ENCODE measurements at places on chromosomes 3 and 15. TPM values are rescaled to one million over a fixed set of nuclear protein-coding genes. Genes with fewer than 3 reads are reported as not detected.

The ISL2 gene
- 3.3 TPM for polyA plus RNA-seq

DNA sequence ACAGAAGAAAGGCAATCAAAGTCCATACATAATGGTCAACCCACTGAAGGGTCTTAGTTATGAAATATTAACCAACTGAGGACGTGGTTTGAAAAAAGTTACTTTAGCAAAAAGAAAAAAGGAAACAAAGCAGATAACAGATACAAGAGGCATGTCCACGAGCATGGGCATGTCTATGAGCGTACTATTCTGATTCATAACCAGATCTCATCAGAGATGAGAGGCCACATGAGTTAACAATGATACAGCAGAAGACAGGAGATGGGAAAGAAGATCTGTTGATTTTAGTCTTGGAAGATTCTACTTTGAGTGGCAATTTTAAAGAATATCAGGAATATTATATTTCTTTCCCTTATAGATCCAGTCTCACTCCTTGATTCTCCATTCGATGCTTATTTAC, 262.9 kb upstream of the SLITRK3 start:
- no peaks in the 10 kb centered on the region for H3K4me1 ChIP-seq
- no peak overlapping the region for H3K27ac ChIP-seq

GRCh38 chr3:133931084-133931483, 35.4 kb upstream of the RAB6B start:
- no peak for DNase-seq
- no peak overlapping the region for H3K27ac ChIP-seq

The PATL2 gene
- polyA plus RNA-seq: 0.54 TPM

The TNFAIP8L3 gene
- 3.4 TPM for polyA plus RNA-seq

GRCh38 chr3:161265916-161266571, 44.9 kb downstream of the NMD3 start:
- DNase-seq: no peak
- no peaks in the 10 kb centered on the region for H3K27me3 ChIP-seq
- no peaks in the 10 kb centered on the region for H3K4me1 ChIP-seq
- no peak overlapping the region for H3K4me3 ChIP-seq
- H3K27ac ChIP-seq: no peak overlapping the region

- no peaks in the 10 kb centered on the region for H3K27me3 ChIP-seq
- no peak for DNase-seq
- peaks cover 3% of the 10 kb centered on the region for H3K4me1 ChIP-seq
- no peak overlapping the region for H3K4me3 ChIP-seq
Measured at GRCh38 chr15:94791510-94791909, 560.1 kb downstream of the MCTP2 start.

The RABL3 gene
- 23.7 TPM for polyA plus RNA-seq

GRCh38 chr3:52154135-52155094, at the start of gene POC1A:
POC1A (minus strand) TSS chr3:52154423; CDS start chr3:52154372, 51 bp downstream.
- peak within 1 kb of the TSS; percentile 40 for H3K4me3 ChIP-seq
- peak; percentile 99 for DNase-seq
- no peaks in the 10 kb centered on the region for H3K36me3 ChIP-seq
- no peaks in the 10 kb centered on the region for H3K4me1 ChIP-seq
- peak within 1 kb of the TSS; percentile 87 for H3K27ac ChIP-seq

DNA sequence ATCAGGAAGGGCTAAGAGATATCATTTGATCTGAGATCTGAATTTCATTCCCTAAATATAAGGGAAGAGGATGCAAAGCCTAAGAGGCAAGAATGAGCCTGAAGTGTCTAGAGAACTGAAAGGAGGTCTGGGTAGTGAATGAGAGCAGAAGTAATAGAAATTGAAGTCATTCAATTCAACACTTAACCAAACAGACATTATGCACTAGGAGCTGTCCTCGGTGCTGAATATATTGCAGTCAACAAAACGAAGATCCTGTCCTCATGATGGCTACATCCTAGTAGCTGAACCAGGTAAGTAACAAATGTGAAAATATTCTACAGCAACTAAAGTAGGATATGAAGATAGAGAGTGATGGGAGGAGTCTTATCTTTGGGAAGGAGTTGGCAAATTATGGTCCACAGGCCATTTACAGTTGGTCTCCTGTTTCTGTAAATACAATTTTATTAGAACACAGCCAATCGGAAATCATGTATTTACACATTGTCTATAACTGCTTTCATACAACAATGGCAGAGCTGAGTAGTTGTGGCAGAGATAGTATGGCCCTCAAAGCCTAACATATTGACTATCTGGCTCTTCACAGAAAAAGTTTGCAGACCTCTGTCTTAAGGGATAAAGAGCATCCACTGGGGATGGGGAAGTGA, 192.9 kb upstream of the CADPS start:
- H3K4me3 ChIP-seq: no peak overlapping the region
- no peaks in the 10 kb centered on the region for H3K4me1 ChIP-seq
- H3K27me3 ChIP-seq: peaks cover 5% of the 10 kb centered on the region

The NEIL1 gene
- polyA plus RNA-seq: 25.4 TPM

The C3orf22 gene
- not detected for polyA plus RNA-seq

DNA sequence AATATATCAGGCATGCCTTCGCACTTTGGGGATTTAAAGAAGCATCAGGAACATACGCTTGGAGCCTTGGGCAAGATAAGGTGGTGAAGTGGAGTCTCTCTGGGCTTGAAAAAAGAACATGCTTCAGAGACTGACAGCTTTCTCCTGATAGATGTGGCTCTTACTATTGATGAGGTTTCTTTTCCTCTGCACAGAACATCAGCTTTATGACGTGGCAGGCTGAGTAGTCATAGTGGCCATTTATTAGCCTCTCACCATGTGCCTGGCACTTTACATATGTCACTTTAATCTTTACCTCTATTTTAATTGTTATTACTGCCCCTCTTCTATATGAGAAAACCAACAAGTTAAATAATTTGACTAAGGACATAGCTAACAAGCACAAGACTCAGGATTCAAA, 19.0 kb upstream of the LRRC58 start:
- no peaks in the 10 kb centered on the region for H3K4me1 ChIP-seq
- H3K27ac ChIP-seq: no peak overlapping the region
- DNase-seq: no peak
- H3K4me3 ChIP-seq: no peak overlapping the region
- H3K27me3 ChIP-seq: no peaks in the 10 kb centered on the region

DNA sequence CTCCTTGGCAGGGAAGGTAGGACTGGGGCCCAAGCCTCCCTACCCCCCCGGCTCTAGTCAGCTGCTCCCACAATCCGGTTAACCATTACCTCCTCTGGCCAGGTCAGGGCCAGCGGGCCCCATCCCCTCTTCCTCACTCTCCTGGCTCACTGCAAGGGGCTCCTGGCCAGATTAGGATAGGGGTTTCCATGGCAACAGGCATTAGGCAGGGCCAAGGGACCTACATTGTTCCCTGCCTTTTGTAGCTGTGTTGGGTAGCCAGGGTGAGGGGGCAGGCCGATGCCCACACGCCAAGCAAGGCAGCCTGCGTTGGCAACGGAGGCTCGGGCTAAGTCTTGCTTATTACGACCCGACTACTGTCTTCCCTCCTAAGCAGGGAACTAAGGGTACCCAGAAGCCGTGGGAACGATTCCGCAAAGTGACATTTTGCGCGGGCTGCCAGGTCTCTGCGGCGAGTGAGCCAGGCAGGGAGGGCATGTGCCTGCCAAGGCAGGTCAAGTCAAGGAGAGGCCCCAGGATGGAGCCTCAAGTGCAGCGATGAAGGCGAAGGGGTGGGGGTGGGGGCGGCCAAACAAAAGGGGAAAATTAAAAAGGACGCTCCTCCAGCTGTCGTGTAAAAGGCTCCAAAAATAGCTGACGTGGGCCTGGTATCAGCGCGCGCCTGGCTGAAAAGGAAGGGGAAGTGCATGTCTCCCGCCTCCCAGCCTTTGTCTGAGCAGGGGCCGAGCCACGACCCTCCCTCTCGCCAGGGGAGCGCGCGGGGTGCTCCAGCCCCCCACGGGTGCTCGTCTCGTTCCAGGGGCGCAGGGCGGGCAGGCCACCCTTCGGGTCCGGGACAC, 919 bp downstream of the IDH2 start:
- peak; percentile 58 for DNase-seq
- peak overlapping the region; percentile 91 for H3K27ac ChIP-seq
- H3K4me3 ChIP-seq: peak overlapping the region; percentile 92
- peaks cover 32% of the 10 kb centered on the region for H3K4me1 ChIP-seq

GRCh38 chr3:9747267-9747666, 2.5 kb upstream of the OGG1 start:
- H3K4me1 ChIP-seq: peaks cover 8% of the 10 kb centered on the region
- no peak overlapping the region for H3K27ac ChIP-seq
- no peak for DNase-seq
- H3K4me3 ChIP-seq: no peak overlapping the region
- no peaks in the 10 kb centered on the region for H3K36me3 ChIP-seq
- no peaks in the 10 kb centered on the region for H3K27me3 ChIP-seq

The ZKSCAN7 gene
- polyA plus RNA-seq: 6.0 TPM

- peaks cover 13% of the 10 kb centered on the region for H3K4me1 ChIP-seq
- H3K27me3 ChIP-seq: no peaks in the 10 kb centered on the region
- H3K27ac ChIP-seq: no peak overlapping the region
- H3K36me3 ChIP-seq: no peaks in the 10 kb centered on the region
Measured at GRCh38 chr3:132800958-132801357, 78.7 kb upstream of the NPHP3 start.

GRCh38 chr3:17079933-17080332, 195.2 kb downstream of the PLCL2 start:
- no peak for DNase-seq
- H3K27me3 ChIP-seq: no peaks in the 10 kb centered on the region
- no peaks in the 10 kb centered on the region for H3K4me1 ChIP-seq
- no peak overlapping the region for H3K27ac ChIP-seq
- H3K4me3 ChIP-seq: no peak overlapping the region

- H3K4me3 ChIP-seq: no peak overlapping the region
- H3K36me3 ChIP-seq: no peaks in the 10 kb centered on the region
- peaks cover 22% of the 10 kb centered on the region for H3K4me1 ChIP-seq
- no peaks in the 10 kb centered on the region for H3K27me3 ChIP-seq
- peak overlapping the region; percentile 29 for H3K27ac ChIP-seq
Measured at GRCh38 chr3:69181592-69182211, 59.3 kb upstream of the LMOD3 start.

The ZNF662 gene
- polyA plus RNA-seq: not detected

DNA sequence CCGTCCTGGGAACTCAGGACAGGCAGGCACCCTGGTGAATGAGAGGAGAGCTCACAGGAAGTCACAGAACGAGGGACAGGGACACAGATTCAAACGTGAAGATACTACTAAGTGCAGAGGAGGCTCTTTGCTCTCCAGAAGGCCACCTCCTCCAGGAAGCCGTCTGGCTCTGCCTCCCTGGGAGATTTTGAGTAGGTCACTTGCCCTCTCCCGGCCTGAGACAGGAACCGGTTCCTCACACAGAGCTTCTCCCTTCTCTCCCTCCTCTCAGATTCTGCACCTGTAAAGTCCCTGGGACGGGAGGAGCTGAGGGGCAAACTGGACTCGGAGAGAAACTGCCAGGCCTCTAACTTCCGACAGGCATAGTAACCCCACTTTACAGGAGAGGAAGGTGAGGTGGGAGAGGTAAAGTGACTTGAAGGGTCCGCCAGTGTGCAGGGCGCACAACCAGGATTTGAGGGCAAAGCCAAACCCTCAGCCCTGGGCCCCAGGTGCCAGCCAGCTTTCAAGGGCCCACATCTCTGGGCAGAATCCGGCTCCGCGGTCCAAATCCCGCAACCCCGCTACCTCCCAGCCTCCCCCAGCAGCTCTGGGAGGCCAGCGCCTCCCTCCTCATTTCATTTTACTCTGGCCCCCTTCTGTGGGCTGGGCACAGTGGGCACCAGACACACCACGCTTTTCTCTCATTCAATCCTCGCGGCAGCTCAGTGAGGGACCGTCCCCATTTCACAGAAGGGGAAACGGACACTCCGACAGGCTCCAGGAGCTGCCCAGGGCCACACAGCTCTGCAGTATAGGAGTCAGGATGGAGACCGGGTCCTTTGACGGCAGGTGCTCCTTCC, 150.2 kb downstream of the SMAD6 start:
- peak overlapping the region; percentile 87 for H3K27ac ChIP-seq
- no peaks in the 10 kb centered on the region for H3K36me3 ChIP-seq
- H3K4me3 ChIP-seq: no peak overlapping the region
- no peak for DNase-seq
- H3K4me1 ChIP-seq: peaks cover 40% of the 10 kb centered on the region

- H3K4me3 ChIP-seq: no peak overlapping the region
- no peak for DNase-seq
- H3K27me3 ChIP-seq: no peaks in the 10 kb centered on the region
- H3K36me3 ChIP-seq: no peaks in the 10 kb centered on the region
- H3K4me1 ChIP-seq: no peaks in the 10 kb centered on the region
Measured at GRCh38 chr3:174162550-174162949, 696.6 kb upstream of the NAALADL2 start.

- H3K4me3 ChIP-seq: no peak overlapping the region
- peaks cover 28% of the 10 kb centered on the region for H3K4me1 ChIP-seq
- no peaks in the 10 kb centered on the region for H3K27me3 ChIP-seq
- H3K36me3 ChIP-seq: no peaks in the 10 kb centered on the region
Measured at GRCh38 chr3:196216681-196217211, 412 bp downstream of the SLC51A start.

The LEKR1 gene
- 3.4 TPM for polyA plus RNA-seq

- no peak overlapping the region for H3K4me3 ChIP-seq
- peak overlapping the region; percentile 55 for H3K27ac ChIP-seq
- H3K27me3 ChIP-seq: no peaks in the 10 kb centered on the region
- no peaks in the 10 kb centered on the region for H3K36me3 ChIP-seq
Measured at GRCh38 chr15:66907826-66908743, 157.3 kb upstream of the SMAD3 start.

- H3K4me3 ChIP-seq: no peak overlapping the region
- no peaks in the 10 kb centered on the region for H3K27me3 ChIP-seq
- peak; percentile 85 for DNase-seq
- H3K27ac ChIP-seq: no peak overlapping the region
Measured at GRCh38 chr3:12782172-12782815, 14.2 kb upstream of the CAND2 start.

DNA sequence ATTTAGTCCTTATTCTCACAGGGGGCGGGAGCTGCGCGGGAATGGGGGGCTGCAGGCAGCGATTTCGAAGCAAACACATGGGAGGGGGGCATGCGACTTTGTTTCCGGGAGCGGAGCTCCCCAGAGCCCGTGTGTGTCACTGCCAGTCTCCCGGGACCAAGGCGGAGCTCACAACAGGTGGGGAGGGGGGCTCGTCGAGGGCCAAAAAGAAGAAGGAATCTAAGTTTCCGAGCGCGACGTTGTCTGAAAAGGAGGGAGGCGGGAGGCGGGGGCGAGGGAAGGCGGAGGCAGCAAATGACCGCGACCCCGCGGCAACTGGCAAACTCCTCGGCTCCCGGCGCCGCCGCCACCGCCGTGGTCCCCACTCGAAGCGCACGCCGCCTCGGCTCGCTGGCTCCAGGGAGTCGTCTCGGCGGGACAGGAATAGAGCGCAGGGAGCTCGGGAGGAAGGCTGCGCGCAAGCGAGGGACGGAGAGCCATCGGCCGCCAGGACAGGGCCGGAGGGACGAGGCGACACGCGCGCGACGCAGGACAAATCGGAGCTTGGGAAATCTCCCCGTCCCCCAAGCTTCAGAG, 1.4 kb downstream of the FOXP1 start:
- peak; percentile 65 for DNase-seq
- H3K4me3 ChIP-seq: peak overlapping the region; percentile 86
- no peaks in the 10 kb centered on the region for H3K36me3 ChIP-seq
- H3K27ac ChIP-seq: peak overlapping the region; percentile 97

The TRAT1 gene
- not detected for polyA plus RNA-seq

The TTLL13 gene
- 0.27 TPM for polyA plus RNA-seq

- peaks cover 17% of the 10 kb centered on the region for H3K4me1 ChIP-seq
- no peaks in the 10 kb centered on the region for H3K36me3 ChIP-seq
- peak; percentile 51 for DNase-seq
- H3K27me3 ChIP-seq: no peaks in the 10 kb centered on the region
- peak overlapping the region; percentile 18 for H3K4me3 ChIP-seq
- H3K27ac ChIP-seq: peak overlapping the region; percentile 9
Measured at GRCh38 chr15:89335298-89336041, 846 bp upstream of the POLG start.

The BCHE gene
- polyA plus RNA-seq: 4.1 TPM

The LHFPL4 gene
- polyA plus RNA-seq: 0.34 TPM

The CCR8 gene
- polyA plus RNA-seq: not detected

The EIF4E3 gene
- 6.6 TPM for polyA plus RNA-seq

All from hepatocyte (in vitro differentiated cells).